ENCODE measurements at places on chromosomes 16 and 17. TPM values are rescaled to one million over a fixed set of nuclear protein-coding genes. Genes with fewer than 3 reads are reported as not detected.

DNA sequence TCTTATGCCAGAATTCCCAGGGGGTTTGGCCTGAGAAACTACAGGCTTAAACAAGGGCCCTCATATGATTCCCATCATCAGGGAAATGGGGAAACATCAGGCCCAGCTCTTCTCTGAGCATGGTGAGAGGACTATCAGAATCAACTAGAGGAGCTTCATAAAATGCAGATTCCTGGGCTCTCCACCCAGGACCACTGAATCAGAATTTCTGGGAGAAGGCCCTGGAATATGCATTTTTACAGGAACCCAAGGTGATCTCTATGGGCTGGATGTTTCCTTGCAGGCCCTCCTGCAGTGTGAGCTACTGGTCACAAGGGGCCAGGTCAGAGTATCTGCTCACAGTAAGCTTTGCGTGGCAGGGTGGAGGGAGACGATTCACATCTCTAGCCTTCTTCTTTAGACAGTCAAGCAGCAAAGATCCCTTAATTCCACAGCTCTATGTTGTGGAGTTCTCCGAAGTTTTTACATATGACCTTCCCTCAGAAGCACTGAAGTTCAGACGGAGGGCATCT is 38.8 kb upstream of the HOXB13 start:
- DNase-seq, result no peak

DNA sequence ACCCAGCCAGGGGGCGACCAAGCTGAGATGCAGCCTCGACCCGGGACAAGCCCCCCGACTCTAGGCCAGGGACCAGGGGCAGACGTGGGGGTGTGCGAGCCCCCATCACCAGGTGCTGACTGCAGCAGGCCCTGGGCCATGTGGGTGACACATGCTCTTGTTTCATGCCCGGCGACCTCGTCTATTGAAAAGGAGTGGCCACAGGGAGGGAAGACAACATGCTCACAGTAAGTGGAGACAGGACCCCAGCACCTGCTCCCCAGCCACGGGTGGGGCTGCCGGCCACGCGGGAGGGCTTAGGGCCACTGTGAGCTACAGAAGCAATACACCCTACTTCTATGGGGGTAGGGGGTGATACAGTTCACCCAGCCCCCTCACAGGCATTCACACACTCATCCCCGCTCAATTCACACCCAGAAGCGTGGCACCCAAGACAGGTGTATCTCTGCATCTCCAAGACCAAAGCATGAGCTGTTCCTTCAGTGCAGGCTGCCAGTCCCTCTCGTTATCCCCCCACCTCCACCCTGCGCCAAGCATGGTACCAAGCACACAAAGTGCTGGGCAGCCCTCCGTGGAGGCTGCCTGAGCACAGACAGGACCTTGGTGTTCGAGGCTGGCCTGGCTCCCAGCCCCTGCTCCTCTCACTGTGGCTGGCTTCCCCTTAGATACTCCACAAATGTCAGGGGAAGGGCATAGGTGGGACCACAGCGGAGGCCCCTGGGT is 13.6 kb downstream of the VASN start:
- no peak for DNase-seq

DNA sequence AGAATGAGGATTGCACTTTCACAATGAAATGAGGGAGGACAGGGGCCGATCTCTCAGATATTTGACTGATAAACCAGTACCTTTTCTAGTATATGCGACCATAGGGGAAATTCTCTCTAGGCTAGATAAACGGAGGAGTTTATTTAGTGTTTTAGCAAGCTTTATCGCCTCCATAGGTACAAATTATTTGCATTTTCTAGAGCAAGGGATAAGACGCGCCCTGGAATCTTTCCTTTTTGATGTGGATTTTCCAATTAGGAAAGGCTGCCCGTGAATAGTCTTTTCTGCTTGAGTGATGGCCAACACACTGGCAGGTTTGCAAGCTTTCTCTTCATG is 351 bp upstream of the GDPD1 start:
- no peak for DNase-seq

CX3CL1 gene
- 6.0 TPM for total RNA-seq

DNA sequence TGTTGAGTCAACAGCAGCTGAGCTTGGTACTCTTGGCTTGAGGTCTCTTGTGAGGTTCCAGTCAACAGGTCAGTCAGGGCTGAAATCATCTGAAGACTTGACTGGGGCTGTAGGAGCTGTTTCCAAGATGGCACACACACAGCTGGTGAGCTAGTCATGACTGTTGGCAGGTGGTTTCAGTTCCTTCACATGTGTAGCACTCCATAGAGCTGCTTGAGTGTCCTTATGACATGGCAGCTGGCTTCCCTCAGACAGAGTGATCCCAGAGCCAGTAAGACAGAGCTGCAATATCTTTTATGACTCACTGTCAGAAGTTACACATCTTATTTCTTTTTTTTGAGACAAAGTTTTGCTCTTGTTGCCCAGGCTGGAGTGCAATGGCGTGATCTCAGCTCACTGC is 19.5 kb upstream of the GAS7 start:
- no peak for DNase-seq

DUXB gene
- total RNA-seq, result not detected

DNA sequence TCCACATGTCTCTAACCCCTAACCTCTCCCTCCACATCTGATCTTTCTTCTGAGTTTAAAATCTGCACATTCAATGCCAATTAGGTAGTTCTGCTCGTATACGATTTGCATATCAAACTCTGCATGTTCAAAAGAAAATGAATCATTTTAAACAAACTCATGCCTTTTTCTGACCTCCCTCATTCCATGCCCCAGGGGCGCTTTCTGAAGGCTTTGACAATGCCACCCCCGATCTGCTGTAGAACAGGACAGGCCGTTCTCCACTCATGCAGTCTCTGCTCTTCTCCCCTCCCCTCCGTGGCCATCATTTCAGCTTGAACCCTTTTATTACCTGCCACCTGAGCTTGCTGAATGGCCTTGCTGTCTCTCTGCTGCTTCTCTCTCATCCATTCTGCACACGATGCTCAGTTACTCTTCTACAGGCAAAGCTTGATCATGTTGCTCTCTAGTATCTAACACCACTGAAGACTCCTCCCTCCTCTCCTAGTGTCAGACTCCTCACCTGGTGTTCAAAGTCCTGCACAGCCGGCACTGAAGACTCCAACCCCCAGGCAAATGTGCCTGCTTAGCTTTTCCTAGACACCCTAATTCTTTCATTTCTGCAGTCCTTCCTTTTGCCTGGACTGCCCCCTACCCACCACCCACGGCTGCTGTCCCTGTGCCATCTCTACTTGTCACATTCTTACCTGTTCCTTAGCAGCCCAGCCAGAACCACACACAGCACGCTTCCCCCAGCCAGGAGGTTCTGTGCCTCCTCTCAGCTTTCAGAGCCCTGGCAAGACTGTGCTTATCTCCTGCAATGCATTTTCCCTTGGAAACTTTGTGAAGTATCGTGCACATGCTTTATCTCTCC is 6.2 kb downstream of the TMEM238L start:
- DNase-seq, result no peak
